ENCODE measurements at places on chromosomes 6 and 20. TPM values are rescaled to one million over a fixed set of nuclear protein-coding genes. Genes with fewer than 3 reads are reported as not detected.

- DNase-seq = no peak
These were observed 154.4 kb downstream of the TMEM200A start for GRCh38 chr6:130520221-130520620.

DNA sequence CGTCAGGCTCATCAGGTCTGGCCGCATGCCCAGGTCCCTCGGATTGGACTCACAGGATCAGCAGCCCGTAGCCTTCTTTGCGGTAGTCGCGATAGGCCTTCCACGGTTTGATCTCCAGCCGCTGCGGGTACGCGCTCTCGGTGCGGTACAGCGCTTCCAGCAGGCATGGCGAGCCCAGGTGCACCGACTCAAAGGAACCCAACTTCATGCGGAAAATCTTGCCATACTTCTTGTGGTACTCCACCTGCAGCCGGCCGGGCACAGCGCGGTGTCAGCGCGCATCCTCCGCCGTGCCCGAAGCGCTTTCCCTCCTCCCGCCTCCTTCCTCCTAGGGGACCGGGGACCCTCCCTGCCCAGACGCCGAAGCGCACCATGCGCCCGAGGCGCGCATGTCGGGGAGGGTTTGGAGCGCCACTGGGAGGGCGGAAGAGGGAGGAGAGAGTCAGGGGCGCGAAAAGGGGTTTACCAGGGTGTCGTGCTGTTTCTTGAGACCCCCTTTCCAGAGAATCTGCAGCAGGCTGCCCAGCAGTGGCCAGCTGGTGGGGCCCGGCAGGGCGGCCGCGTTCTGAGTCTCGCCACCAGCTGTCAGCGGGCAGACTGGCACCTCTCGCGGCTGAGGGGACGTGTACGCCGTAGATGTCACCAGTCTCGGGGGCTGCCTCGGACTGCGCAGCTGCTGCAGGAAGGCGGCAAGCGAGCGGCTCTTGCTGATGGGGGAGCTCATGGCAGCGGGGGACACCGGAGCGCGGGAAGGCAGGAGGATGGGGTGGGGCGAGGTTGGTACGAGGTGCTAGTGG lies 732 bp downstream of the CYP24A1 start:
- DNase-seq = no peak

The ERGIC3 gene
- total RNA-seq = 371 TPM

- peak; percentile 16 for DNase-seq
These were observed 123.2 kb upstream of the TMEM170B start for GRCh38 chr6:11414176-11414963.

The FOXQ1 gene
- total RNA-seq = not detected

The DLK2 gene
- 3.1 TPM for total RNA-seq

DNA sequence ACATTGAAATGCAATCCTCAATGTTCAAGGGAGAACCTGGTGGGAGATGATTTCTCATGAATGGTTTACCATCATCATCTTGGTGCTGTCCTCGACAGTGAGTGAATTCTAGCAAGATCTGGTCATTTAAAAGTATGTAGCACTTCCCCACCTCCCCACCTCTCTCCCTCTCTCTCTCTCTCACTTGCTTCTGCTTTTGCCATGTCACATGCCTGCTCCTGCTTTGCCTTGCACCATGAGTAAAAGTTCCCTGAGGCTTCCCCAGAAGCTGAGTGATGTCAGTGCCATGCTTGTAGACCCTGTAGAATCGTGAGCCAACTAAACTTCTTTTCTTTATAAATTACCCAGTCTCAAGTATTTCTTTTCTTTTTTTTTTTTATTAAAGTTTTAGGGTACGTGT lies 60.5 kb downstream of the DST start:
- DNase-seq = no peak

- DNase-seq = no peak
These were observed 344.5 kb downstream of the KIF16B start for GRCh38 chr20:16228722-16229121.

The VARS2 gene
- total RNA-seq = 74.5 TPM

The SIRPD gene
- not detected for total RNA-seq

The RGS17 gene
- not detected for total RNA-seq

DNA sequence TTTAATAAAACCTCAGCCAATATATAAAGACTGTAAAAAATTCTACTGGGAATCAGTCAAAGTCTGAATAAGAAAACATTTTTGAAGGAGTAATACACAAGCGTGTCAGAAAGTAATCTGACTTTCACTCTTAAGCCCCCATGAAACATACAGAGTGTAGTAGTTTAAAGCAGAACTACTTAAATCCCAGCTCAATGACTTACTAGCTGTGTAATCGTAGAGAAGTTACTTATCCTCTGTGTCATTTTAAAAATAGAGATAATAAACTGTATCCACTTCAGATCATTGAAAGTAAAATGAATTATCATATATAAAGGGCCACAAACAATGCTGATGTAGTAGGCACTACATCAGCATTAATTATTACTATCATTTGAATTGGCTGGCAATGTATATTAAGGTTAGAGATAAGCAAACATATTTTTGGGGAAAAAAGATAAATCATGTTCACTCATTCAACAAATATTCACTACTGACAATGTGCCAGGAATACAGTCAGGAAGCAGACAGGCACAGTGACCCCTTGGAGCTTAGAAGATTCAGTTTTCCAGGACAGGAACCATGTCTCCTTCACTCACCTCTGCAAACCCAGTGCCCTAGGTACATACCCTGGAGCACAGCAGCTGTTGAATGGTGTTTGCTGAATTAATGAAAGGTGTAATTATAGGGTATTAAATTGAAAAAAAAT lies 14.4 kb downstream of the REPS1 start:
- DNase-seq = no peak

DNA sequence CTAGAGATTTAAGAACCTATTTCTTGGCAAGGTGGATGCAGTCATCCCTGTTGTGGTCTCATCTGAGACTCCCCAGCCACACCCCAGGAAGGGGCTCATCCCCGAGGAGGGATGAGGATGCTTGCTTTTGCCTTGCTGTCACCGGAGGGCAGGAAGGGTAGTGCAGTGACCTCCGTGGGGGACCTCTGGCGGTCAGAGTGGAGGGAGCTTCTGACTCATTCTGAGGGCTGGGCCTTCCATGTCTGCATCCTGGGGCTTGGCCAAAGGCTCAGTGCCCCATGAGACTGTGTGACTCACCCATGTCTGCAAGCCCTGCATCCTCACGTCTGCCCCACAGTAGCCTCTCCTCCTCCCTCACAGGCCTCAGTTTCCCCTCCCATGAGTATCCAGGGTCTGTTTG lies 38.7 kb downstream of the UQCC2 start:
- DNase-seq = no peak

GRCh38 chr6:12001004-12001705 lies 11.0 kb upstream of the HIVEP1 start:
- DNase-seq = no peak

DNA sequence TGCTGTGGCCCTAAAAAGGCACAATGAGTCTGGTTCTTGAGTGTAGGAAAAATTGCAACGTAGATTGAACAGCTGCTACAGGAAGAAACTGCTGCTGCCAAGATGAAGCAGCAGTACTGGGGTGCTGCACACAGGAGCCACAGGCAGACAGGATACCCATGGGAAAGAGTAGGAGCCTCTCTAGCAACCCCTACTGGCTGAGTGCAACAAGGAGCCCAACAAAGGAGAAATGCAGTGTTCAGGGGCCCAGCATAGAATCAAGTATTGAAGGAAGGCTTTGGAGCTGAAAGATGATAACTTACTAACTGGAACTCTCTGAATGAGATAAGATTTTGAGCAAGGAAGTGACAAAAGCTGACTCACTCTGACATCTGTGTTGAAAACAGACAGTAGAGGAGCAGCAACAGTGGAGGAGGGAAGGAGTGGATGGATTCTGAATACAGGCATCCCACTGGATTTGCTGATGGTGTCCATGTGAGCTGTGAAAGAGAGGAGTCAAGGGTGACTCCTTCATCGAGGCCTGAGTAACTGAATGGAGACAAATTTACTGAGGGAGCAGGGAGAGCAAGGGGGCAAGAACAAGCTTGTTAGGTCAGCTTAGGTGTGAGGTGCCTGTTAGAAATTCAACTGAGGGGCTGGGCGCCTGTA lies 534.7 kb upstream of the JARID2 start:
- no peak for DNase-seq

GRCh38 chr6:155158030-155158843 lies 105.6 kb upstream of the CLDN20 start:
- DNase-seq = no peak

DNA sequence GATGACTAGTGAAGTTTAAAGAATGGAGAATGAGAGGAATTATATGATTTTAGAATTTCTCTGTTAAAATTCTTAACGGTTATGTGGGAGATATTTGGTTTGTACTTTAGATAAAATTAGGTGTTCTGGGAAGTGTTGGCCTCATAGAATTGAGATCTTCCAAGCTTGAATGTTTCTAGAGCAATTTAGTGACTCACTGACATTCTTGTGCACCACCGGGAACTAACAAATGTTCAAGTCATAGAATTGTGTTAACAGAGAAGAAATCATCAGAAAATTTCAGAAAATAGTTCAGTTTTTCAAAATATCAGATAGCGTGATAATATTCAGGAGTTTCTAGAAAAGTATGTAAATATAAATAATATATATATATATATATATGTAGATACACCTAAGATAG lies 67.9 kb upstream of the BMP5 start:
- DNase-seq = no peak
